ENCODE measurements at places on chromosomes 4 and X.

DNA sequence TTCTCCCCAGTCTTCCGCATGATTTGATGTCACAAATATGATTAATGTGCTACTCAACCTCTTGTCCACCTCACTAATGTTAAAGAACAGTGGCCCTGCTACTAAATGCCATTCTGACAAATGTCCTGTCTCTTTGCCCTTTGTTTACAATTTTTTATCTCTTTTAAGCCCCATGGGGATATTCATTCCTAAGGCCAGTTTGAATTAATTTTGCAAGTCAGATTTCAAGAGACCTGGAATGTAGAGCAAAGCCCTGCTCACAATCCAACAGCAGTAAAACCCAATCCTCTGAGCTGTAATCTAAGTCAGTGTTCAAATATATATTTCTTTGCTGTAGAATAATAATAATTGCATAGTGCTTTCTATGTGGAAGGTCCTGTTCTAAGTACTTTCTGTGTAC, 81.2 kb downstream of the LDB2 start:
- DNase-seq = no peak

DNA sequence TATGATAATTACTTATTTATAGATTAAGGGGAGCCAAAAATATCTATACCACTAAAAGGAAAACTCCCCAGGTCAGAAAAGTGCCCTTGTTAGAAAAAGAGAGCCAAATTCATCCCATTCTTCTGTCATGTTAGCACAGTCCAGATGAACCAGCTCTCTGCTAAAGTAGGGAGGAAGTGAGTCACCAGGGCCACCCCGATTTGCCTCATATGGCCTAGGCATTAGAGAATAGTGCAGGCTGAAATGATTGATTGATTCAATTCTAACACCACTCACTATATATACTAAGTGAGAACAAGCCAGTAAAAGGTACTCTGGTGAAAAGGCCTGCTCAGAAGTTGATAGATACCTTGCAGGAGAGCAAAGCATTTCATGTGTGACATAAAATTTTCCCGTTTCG, 94.5 kb downstream of the SRPX start:
- no peak for DNase-seq

- DNase-seq = no peak
Measured at GRCh38 chr4:105140684-105141490, 5.8 kb upstream of the TET2 start.

DNA sequence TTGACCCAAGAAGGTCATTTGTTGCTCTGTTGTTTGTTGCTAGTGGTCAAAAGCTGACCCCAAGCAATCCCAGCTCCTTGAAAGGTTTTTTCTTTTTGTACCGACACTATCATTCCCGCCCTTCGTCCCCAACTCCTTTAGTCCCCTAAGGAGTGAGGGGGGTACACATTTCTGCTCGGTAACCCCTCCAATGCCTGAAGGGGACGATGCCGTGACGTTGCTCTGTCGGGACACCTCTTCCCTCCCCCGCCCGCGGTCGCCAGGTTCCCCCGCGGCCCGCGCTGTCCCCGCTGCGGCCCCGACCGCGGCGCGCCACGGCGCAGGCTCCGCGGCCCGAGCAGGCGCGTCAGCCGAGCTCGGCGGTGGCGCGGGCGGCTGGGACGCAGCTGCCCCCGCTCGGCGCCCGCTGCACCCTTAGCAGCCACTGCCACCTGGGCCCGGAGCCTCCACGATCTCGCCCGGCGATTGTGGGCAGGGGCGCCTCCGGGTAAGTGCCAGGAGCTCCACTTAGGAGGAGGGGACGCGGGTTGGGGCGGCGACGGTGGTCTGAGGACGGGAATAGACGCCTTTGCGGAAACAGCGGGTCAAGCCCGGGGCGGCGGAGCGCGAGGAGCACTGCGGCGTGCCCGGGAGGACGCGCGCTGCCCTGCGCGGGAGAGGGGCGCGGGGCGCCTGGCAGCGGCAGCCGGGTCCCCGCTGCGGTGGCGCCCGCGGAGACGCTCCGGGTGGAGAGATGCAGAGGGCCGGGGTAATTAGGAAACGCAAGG, at the start of gene GLRB:
Gene GLRB (plus strand): TSS at position 340 of the 767 bp plus-strand sequence. CDS start 1,875 bp downstream, outside the sequence.
- no peak for DNase-seq

GRCh38 chrX:153984351-153985178, 12.0 kb downstream of the TMEM187 start:
- DNase-seq = no peak

DNA sequence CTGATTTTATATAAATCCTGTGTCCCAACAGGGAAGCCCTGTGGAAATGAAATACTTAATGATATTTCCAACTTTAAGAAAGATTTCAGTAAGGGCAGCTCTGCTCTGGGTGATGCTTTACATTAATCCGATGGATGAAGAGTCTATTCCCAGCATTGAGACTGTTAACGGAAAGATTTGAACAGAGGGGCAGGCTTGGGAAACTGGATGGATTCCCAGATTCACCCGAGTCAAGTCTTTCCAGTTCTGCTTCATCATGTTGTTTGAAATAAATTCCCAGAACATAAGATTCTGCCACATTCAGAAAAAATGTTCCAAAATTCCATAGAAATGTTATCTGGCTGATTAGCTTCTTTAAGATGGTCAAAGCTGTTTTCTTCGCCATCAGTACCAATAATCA, 246.0 kb downstream of the FBXW7 start:
- DNase-seq = no peak

DNA sequence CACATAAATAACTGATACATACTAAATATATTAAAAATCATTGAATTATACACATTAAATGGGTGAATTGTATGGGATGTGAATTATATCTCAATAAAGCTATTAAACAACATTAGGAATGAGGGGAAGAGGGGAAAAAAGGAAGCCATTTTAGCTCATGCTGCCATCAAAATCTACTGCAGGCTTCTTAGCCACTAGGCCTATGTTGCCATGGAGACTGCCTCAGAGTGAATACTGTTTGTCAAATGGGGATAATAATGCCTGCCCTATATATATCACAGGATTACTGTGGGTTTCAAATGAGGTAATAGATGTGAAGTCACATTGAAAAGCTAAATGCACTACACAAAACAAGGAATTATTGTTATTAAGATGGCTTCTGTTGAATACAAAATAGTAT, 21.2 kb downstream of the TMEM255A start:
- no peak for DNase-seq

DNA sequence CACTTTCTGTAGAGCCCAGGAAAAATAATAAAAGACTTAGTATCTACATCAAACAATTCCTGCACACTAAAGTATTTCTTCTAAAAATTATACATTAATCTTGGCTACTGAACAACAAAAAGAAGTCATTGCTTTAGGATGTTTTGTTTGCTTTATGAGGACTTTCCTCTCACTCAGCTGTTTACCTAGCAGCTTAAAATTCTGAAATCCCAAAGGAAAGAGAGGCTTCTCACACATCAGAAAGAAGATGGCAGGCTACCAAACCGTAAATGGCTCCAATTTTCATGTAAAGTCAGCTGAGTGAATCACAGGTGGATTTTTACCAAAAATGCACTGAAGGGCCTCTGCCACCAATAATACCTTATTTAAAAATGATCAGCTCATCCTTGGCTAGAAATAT, 9.0 kb upstream of the TRPC3 start:
- no peak for DNase-seq

DNA sequence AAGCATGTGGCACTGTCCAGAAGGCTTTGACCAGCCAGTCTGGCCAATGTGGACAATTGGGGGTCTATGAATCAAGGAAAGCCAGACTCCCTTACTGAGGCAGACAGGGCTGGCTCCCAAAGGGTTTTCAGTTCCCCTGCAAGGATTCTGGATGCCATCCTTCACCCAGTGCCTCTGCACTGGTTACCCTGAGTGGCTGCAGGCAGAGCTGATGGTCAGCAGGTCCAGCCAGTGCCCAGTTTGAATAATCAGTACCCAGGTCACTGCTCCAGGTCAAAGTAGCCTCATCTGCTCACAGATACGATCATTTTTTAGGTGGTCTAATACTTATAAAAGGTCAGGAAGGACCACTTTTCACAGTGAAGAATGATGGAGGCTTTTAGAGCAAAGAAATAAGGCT, 52.2 kb upstream of the MAMLD1 start:
- DNase-seq = no peak

- no peak for DNase-seq
Measured at GRCh38 chr4:144709159-144709558, 63.2 kb downstream of the HHIP start.

- DNase-seq = no peak
Measured at GRCh38 chr4:84151574-84151973, 347.5 kb downstream of the NKX6-1 start.

DNA sequence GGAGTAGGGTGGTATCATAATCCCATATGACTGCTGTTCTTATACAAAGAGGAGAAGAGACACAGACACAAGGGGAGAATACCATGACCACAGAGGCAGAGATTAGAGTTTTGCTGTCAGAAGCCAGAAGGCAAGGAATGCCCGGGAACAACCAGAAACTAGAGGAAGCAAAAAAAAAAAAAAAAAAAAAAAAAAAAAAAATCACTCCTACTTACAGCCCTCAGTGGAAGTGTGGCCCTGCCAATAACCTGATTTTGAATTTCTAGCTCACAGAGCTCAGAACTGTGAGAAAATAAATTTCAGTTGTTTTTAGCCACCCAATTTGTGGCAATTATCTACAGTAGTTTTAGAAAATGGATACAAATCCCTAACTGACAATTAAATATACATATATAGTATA, 30.4 kb upstream of the UBE2NL start:
- DNase-seq = no peak

DNA sequence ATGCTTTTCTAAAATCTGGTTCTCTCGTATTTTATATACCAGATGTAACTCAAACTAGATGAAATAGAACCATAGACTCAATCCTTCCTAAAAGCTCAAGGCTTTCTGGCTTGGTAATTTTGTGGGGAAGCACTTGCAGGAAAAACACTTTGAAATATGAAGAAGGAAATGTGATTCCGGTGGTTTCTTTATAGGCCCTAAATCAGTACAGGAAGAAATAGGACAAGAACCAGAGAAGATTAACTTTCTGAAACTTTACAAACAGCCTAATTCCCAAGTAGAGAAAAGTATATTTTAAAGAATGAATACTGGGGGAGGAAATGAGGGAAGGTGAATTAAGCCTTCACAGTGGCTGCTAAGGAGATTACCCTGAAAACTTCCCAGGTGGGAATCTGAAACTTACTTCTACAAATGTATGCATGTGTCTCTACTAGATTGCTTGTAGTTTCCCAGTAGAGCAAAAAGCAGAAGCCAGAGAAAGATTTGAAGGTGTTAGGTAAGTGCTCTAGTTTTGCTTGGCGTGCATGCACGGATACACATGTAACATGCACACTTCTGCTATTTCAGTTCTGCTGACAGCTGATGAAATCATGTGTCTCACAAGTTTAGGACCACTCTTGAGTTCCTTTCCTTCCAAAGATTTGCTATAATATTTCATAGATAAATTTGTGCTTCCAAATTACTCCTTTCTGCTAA, 92.1 kb downstream of the AFF1 start:
- peak; percentile 84 for DNase-seq

- no peak for DNase-seq
Measured at GRCh38 chr4:38968668-38969067, 63.5 kb downstream of the TMEM156 start.

DNA sequence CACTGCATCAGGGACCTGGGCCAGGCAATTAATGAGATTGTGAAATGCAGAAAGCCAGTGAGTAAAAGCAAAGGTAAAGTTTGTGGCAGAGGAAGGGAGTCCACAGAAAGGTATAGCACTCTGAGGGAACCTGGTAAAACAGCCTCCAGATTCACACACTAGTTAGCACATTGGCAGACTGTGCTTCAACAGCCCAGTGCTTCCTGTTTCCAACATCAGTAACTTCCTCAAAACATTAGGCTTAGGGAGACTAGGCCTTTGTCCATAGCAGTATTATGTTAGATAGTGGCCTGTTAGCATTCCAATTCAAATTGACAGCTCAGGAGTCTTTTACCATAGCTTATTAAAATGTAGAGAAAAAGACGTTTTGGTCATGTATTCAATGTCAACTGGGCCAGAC, 582.6 kb upstream of the ACTRT1 start:
- no peak for DNase-seq

- no peak for DNase-seq
Measured at GRCh38 chr4:6568689-6569332, 6.2 kb upstream of the MAN2B2 start.

DNA sequence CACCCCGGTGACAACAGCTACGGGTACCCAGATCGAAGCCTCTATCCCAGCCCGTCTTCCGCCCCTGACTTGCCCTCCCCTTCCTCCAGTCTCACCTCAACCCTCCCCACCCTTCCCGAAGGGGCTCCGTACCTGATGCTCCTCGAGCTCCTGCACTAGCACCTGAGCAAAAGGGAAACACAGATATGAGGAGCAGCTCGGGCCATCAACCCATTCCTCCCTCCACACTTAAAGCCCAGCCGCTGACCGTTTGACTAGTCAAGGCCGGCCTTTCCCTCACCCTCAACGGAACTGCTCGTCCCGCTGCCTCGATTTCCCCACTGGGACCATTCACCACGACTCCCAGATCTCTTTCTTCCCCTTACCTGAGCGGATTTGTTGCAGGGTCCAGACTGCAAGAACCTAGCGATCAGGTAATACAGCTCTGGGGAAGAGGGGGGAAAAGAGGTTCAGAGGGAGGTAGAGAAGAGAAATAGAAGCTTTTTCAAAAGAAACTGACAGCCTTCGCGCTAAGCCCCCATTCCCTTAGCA, 731 bp downstream of the BRWD3 start:
- no peak for DNase-seq

GRCh38 chrX:68650491-68650890, 3.0 kb downstream of the STARD8 start:
- no peak for DNase-seq

DNA sequence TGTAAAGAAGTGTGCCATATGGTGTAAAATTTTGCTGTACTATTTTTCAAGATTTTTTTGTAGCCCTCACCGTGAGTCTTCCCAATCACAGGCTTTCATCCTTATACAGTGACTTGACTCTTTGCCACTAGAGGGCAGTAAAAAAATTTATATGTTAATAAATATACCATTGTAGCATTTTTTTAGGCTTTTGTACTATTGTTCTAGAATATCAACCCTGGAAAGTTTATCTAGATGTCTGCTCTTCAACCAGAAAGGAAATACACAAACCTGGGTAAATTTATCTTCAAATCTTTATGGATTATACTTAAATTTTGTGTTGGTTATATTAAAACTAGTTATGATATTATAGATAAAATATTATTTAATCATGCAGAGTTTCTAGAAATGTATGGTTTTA, 235.3 kb downstream of the TENM3 start:
- DNase-seq = peak; percentile 44

- DNase-seq = no peak
Measured at GRCh38 chrX:42759881-42760280, 18.1 kb downstream of the PPP1R2C start.

GRCh38 chr4:88697588-88698329, at the start of gene NAP1L5:
TSS of gene NAP1L5 (minus strand) at chr4:88697829. CDS start at chr4:88697754, 75 bp downstream.
- no peak for DNase-seq

- DNase-seq = no peak
Measured at GRCh38 chrX:155923200-155923599, 42.1 kb downstream of the VAMP7 start.

- no peak for DNase-seq
Measured at GRCh38 chrX:55326985-55327384, 62.3 kb upstream of the PAGE3 start.
